Sciatic nerve (tissue), 2 donors: ENCODE measurements at places on chromosomes 11 and 22. TPM values are rescaled to one million over a fixed set of nuclear protein-coding genes. Genes with fewer than 3 reads are reported as not detected.

- DNase-seq: peak; percentile 99
Observed at GRCh38 chr22:50507991-50508884, at the start of gene NCAPH2. Gene NCAPH2, plus strand, starts transcription at chr22:50508224. Its CDS starts 114 bp downstream, at chr22:50508338.

GRCh38 chr11:33544593-33545373 is 155.8 kb downstream of the C11orf91 start:
- DNase-seq: no peak

DNA sequence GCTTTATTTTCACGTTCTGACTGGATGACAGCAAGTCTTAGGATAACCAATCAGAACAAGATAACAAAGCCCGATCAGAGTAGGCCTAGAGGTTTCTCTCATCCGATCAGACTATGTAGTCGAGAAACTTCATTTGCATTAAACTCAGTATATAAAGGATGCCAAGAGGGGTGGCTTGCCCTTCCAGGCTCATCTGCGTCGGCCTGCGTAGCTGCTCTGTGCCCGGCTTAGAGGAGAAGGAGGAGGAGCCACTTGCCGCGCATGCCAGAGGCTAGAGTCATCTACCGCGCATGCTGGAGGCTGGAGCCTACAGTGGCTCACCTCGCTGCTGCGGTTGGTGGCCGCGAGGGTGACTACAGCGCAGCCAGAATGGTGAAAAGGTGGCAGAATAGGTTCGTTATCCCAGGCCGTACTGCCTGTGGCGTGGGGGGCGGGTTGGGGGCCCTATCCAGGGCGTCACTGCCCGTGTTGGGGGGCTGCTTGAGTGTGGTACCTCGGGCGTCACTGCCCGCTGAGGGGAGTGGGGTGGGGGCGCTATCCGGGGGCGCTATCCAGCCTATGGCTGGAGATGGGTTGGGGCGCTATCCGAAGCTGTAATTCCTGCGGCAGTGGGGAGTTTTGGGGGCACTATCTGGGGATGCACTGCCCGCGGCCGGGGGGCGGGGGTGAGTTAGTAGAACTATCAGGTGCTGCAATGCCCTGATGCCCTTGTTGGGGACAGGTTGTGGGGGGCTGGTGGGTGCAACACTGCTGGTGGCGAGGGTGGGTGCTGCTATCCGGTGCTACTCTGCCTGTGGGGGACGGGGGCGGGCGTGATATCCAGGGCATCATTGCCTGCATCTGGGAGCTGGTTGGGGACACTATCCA is at the start of gene RFPL2:
Gene RFPL2 (minus strand): TSS at position 218 of the 867 bp plus-strand sequence. CDS start 2,622 bp downstream, outside the sequence.
- no peak for DNase-seq

DNA sequence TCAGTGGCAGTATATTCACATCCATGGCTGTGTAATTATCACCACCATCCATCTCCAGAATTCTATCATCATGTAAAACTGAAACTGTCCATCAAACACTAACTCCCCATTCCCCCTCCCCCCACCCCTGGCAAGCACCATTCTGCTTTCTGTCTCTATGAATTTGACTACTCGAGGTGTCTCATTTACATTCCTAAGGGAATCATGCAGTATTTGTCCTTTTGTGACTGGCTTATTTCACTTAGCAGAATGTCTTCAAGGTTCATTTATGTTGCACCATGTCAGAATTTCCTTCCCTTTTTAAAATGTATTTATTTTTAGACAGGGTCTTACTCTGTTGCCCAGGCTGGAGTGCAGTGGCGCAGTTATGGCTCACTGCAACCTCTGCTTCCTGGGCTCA is 20.3 kb downstream of the DERL3 start:
- no peak for DNase-seq

- no peak for DNase-seq
Observed at GRCh38 chr11:117816151-117816741, 8.3 kb downstream of the FXYD2 start.

- no peak for DNase-seq
Observed at GRCh38 chr11:12455938-12456337, 78.6 kb downstream of the PARVA start.

The HBB gene
- 16,523 TPM for total RNA-seq

The SMTNL1 gene
- not detected for total RNA-seq

The KCNJ11 gene
- 6.6 TPM for total RNA-seq
